ENCODE measurements at places on chromosomes 3 and 15.

GRCh38 chr3:69058947-69059224, 6.8 kb upstream of the TMF1 start:
- no peak for DNase-seq

DNA sequence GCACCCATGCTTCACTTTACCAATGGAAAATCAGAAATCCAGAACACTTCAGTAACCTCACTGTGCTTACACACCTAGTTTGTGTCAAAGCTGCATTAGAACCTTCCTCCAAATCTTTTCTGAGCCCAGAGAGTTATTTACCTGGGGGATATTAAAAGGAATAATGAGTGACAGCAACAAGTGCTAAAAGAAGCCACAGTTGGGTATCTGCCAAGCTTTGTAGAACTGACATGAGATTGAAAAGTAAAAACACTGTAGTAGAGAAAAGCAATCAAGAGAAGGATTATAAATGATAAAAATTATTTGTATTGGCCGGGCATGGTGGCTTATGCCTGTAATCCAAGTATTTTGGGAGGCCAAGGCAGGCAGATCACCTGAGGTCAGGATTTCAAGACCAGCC, 8.8 kb upstream of the TBC1D23 start:
- no peak for DNase-seq

- no peak for DNase-seq
Observed at GRCh38 chr15:57873564-57874209, 167.2 kb downstream of the POLR2M start.

GRCh38 chr3:72960812-72961518, 35.6 kb upstream of the PPP4R2 start:
- DNase-seq: no peak

DNA sequence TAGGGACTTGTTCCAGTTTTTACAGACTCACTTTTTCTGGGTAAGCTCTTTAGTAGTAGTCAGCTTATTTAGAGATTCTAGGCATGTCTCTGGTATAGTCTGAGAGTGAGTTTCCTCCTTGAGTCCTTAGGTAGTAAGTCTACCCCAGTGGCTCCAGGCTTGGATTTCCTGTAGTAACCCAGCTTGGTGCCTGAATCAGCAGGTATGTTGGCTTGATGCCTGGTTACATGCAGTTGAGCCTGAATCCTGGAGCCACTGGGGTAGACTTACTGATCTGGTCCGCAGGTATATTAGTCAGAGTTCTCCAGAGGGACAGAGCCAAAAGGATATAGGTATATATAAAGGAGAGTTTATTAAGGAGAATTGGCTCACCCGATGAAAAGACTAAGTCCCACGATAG, 85.8 kb upstream of the RBMS3 start:
- no peak for DNase-seq

DNA sequence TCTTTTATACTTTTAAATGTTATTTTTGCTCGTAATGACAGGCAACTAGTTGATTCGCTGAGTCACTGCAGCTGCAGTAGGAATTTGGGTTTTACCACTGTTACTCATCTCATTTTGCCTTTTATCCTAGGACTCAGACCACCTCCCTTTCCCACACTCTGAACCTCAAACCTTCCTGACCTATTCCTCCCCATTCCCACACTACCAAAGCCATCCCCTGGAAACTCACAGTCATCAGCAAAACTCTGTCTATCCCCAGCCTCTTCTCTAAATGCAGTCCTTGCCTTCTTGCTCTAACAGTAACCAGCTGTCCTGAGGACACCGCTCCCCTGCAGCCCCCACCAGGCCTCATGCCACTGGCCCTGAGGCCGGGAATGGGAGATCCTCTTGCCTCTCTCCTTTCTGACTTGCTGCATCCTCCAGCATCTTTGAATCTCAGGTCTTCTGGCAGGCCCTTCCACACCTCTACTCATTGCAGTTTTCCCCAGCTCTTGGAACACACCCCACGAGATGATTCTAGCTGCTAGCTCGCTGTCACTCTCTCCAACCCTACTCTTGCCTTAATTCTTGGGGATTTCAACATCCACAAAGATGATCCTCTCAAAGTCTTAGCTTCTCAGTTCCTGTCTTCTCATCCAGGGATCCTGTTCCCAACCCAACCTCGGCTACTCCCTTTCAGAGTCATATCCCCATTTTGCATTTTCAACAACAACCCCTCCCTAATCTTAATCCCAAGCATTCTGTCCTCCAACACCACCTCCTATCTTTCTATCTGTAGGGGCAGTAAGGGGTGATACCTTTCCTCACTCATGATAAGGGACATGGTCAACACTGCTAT, 55.9 kb upstream of the C3orf80 start:
- DNase-seq: no peak

GRCh38 chr3:99966662-99967416, 147.5 kb downstream of the FILIP1L start:
- no peak for DNase-seq

GRCh38 chr3:111594205-111594604, 941 bp downstream of the ZBED2 start:
- no peak for DNase-seq

- no peak for DNase-seq
Observed at GRCh38 chr3:168073842-168074605, 21.7 kb downstream of the GOLIM4 start.

All from NCI-H524 (cell line).